ENCODE measurements at places on chromosomes 6 and 20. TPM values are rescaled to one million over a fixed set of nuclear protein-coding genes. Genes with fewer than 3 reads are reported as not detected.

Gene SPDEF
- 0.07 TPM for total RNA-seq

Gene CTCFL
- total RNA-seq: not detected

DNA sequence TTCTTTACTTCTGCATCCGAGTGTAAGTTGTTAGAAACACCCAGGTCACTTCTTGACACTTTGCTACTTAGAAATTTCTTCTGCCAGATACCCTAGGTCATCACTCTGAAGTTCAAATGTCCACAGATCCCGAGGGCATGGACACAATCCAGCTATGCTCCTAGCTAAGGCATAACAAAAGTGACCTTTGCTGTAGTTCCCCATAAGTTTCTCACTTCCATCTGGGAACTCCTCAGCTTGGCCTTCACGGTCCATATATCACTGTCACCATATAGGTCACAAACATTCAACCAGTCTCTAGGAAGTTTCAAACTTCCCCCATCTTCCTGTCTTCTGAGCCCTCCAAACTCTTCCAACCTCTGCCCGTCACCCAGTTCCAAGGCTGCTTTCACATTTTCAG lies 65.3 kb downstream of the IRF4 start:
- no peak for DNase-seq

- no peak for DNase-seq
Observed at GRCh38 chr20:8616792-8617191, 452.1 kb upstream of the PLCB4 start.

DNA sequence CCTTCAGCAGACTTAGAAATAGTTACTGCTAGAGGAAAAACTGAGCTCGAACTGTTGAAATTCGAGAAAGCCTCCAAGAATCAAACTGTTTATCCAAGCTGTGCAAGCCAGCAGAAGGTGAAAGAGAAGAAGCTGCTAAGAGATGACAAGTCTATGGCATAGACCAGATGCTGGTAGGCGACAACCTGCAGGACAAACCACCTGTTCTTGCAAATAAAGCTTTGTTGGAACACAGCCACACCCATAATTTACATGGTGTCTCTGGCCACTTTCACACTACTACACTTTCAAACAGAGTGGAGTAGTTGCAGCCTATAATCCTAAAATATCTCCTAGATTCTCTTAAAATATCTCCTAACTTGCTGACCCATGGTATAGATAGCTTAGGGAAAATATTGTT lies 33.3 kb downstream of the TNFRSF21 start:
- DNase-seq: no peak

- no peak for DNase-seq
Observed at GRCh38 chr6:152129691-152130151, 322.2 kb downstream of the ESR1 start.
